RKO (cell line): ENCODE measurements at places on chromosomes 7 and 10.
A peak's percentile ranks its signal among the peaks of the same experiment; 100 is the strongest.

GRCh38 chr7:78073609-78074382, 275.2 kb downstream of the PHTF2 start:
- DNase-seq, result no peak

DNA sequence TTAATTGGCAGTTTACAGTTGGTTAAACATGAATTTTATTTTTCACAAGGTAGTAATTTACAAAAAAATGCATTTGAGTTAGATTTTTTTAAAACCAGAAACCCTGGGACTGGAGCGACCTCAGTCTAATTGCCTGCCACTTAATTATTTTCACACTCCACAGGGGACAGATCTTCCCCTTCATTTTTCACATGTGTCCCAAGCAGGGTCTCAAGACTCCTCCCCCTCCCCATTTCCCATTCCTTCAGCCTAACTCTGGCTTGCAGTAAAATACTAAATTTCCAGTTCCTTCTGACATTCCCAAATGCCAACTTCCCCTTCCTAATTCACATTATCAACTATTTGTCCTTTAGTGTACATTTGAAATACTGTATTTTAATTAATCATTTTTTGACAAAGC, 948 bp downstream of the ZNF138 start:
- DNase-seq, result no peak

- DNase-seq, result peak; percentile 73
Observed at GRCh38 chr7:123367484-123368122, 166.8 kb downstream of the IQUB start.

DNA sequence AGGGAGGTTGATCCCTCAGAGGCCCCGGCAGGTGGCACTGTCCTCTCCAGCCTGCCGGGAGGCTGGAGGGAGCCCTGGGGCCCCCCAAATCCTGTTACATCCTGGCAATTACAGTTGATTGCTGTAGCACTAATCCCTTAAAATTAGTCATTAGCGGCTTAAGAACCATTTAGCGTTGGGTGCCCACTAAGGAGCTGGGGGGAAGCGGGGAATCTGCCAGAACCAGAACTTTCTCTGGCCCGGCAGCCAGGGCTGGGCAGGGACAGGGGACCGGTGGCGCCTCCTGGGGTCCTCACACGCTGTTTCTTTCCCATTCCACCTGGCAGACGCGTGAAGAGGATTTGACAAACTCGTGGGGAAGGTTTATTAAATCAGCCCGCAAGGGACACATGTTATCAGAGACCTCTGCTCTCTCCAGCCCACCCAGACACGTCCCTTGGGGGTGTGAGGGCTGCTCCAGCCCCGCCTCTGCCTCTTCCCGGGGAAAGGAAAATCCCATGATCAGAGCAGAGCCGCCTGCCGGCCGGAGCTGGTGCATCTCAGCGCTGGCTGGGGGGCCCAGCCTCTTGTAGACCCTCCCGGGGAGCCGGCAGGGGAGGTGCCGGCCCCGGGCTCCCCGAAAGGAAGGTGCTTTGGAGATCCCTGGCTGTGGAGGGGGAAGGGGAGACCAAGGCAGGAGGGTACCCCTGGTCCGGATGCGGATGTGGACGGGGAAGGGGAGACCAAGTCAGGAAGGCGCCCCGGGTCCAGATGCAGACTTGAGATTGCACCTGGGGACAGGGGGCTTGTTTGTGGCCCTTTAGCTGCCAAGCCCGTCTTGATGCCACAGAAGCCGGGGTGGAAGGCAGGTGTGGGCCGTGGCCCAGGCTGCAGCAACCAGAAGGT, 142.7 kb downstream of the ELFN1 start:
- DNase-seq, result no peak

DNA sequence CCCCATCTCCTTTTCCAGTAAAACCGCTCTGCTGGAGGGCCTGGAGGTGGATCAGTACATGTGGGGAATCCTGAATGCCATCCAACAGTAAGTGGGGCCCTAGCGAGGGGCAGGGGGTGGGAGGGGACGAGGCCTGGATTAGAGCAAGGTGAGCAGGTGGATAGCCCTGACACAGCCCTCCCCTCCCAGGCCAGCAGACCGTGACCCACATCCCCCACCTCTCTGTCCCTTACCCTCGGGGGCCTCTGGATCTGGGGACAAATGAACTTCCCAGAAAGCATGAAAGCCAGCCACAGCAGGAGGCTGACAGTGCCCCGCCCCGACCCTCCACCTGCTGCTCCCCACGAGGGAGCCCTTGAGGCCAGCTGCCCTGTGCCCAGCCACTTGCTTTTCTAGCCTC, 41.8 kb upstream of the PPIF start:
- DNase-seq, result no peak

DNA sequence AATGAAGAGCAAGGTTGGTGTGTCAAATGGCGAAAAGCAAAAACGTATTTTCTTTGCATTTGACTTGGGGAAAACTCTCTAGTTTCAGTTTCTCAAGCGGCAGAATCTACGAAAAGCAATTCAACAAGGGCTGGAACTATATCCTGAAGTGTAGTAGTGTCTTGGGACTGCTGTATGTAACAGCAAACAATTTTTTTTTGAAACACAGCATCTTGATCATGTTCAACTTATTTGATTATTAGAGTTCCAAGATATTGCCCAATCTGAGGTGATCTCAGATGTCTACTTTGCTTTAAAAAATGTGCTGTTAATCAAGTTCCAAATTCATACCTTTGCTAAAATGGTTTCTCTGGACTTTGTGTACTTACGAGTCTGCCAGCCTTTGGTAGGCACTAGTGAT, 120.6 kb downstream of the ZWINT start:
- DNase-seq, result no peak

DNA sequence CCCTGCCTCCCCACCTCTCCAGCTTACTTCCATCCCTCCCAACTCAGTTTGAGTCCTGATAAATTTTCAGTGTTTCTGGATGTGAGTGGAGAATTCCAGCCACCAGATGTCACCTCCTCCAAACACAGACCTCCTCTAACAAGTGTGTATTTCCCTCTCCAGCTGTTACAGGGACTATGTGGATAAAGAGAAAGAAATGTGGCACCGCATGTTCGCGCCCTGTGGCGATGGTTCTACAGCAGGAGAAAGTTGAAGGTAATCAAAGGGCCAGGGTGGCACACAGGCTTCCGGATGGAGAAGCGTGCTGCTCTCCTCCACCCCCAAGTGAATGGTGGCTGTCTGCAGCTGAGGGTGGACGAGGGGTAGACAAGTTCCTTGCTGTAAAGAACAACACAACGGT, 14.7 kb downstream of the FKBP6 start:
- DNase-seq, result peak; percentile 12

GRCh38 chr10:6312636-6313035, 109.9 kb downstream of the PFKFB3 start:
- DNase-seq, result no peak

DNA sequence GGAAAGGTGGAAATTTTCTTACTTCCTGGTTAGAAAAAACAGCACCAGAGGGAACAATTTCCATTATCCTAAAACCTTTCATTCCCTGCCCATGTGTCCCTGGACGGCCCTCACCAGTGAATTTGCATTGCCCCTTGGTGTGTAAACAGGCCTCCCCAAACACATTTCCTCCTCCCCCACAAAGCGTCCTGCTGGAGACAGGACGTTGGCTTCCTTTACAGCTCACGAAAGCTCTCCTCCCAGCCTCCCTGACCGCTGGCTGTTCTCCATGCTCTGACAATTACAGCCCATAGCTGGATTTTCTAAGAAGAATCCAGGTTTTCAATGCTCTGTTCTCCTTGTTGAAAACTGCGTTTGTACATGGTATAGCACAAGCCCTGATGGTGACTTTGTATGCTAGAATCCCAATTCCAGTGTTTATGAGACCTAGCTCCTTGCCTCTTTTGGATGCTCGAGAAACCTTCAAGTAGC, 724.2 kb upstream of the CELF2 start:
- no peak for DNase-seq

GRCh38 chr7:92751902-92752901, 84.2 kb downstream of the CDK6 start:
- DNase-seq, result peak; percentile 54

- no peak for DNase-seq
Observed at GRCh38 chr7:128986609-128987008, 48.9 kb downstream of the IRF5 start.

DNA sequence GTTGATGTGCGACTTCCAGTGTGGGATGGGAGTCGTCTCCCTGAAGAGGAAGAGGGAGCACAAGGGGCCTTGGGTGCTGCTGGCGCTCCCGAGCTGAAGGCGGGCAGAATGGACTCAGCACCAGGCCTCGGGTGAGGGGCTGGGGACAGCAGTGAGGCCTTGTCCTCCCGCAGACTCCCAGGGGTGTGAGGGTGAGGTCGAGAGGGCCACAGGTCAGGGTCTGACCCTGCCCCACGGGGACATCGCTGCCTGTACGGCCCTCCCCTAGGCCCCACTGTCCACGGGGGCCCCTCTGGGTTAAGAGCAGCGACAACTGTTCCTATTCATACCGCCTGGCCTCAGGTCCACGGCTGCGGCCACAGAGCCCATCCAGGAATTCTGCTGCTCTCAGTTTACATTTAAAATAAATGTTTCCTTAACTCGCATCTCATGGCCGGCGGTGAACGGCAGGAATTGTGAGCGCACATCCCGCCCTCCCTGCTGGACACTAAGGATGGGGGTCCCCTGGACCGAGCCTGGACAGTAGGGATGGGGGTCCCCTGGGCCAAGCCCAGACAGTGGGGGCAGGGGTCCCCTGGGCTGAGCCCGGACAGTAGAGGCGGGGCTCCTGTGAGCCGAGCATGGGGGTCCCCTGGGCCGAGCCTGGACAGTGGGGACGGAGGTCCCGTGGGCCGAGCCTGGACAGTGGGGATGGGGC, 61.7 kb downstream of the PDGFA start:
- DNase-seq, result no peak
